ENCODE measurements at places on chromosomes 11 and 22.

GRCh38 chr11:64472593-64473455 is 113.9 kb downstream of the RPS6KA4 start:
- peak; percentile 20 for DNase-seq

DNA sequence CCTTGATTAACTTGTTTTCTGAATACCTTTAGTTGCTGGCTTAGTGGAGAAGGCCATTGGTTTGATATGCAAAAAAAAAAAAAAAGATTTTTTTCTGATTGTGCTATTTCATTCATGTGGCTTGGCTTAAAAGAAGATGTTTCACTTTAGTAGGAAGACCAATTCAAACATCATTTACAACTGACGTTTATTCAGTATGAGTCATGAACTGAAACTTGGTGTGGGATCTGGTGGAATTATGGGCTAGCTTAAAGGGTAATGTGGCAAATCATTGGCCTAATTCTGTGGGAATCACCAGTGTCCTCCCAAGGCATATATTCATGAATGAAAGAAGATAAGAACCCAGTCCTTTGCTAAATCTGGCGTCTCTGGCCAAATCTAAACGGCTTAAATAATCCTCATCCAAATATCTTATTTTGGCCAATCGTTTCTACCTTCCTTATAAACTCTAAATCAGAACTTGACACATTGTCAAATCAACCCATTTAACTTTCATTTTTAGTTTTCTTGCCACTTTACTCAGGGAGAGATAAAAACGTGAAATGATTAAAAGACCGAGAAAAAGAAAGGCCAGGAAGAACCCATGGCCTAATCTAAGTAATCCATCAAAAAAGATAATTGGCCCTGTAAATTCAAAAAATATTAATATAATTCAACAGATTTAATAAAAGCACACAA is 77.0 kb downstream of the DDIAS start:
- no peak for DNase-seq

DNA sequence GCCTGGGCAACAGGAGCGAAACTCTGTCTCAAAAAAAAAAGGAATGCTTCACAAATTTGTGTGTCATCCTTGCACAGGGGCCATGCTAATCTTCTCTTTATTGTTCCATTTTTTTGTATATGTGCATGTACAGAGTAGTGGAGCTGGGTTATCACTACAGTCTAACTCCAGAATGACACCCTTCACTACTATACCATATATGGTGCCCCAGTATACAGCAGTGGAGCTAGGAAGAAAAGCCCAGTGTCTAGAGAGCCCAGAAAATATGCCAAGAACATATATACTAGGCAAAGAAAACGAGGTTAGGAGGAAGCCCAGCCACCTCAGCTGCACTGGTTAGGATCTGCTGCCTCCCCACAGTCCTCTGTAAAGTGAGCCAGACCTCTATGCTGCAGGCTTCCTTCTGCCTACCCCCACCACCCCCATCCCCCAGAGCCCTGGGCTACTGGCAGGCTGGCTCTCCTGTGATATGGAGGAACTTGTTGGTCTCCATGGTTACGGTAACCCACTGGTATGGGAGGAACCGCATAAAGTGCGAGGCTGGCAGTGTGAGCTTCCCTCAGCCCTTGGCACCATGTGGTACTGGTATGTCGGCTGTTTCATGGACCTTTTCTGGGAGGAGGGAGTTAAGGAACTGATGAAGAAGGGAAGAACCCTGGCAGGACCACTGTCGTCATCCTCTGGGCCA is 34.3 kb downstream of the RCOR2 start:
- no peak for DNase-seq

DNA sequence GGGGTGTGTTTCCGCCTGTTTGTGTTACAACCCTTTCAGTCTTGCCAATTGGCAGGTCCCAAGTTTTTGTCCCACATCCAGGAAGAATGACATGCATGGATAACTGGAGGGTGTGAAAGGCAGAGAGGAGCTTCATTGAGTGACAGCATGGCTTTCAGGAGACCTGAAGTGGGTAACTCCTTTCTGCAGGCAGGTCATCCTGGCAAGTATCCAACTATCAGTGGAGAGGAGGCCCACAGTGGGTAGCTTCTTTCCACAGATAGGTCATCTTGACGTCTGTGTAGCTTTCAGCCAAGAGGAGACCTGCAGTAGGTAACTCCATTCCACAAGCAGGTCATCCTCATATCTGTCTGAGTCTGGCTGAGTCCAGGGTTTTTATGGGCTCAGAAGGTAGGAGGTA is 1268.8 kb upstream of the CNTN5 start:
- DNase-seq: no peak

DNA sequence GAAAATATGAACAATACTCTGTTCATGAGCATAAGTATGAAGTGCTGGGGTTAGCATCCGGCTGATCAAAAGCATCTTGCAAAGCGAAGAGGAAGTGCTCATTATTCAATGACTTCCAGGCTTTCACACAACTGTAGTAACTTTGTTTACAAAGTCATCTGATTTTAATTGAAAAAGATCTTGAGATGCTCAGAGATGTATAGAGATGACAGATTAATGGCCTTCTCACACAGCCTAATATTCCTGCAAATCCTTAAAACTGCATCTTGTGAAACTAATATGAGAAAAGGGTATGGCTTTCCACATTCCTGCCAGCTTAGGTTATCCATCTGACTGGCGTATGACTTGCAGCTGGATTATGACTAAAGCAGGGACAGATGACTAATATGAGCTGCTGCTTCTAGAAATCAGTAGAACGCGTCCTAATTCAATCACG is 125.4 kb downstream of the CASP12 start:
- no peak for DNase-seq

- DNase-seq: no peak
Observed at GRCh38 chr11:78312712-78313111, 104.9 kb downstream of the GAB2 start.

GRCh38 chr11:69715446-69715845 is 11.6 kb upstream of the FGF19 start:
- no peak for DNase-seq

DNA sequence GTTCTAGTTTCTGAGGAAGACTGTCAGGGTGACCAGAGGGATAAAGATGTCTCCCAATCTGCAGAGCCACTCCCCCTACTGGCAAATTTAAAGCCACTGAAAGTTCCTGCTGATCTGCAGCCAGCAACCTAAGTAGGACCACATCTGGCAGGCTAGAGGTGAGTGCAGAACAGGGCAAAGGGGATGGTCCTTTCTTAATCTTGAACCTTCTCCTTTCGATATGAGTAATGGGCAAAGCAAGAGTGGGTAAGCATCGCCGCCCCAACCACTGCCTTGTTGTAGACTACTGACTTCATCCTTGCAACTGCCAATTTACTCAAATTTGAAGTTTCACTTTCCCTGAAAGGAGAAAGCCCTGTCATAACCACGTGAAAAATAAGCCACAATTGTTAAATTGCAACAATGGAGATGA is 30.7 kb downstream of the SCUBE2 start:
- DNase-seq: no peak

DNA sequence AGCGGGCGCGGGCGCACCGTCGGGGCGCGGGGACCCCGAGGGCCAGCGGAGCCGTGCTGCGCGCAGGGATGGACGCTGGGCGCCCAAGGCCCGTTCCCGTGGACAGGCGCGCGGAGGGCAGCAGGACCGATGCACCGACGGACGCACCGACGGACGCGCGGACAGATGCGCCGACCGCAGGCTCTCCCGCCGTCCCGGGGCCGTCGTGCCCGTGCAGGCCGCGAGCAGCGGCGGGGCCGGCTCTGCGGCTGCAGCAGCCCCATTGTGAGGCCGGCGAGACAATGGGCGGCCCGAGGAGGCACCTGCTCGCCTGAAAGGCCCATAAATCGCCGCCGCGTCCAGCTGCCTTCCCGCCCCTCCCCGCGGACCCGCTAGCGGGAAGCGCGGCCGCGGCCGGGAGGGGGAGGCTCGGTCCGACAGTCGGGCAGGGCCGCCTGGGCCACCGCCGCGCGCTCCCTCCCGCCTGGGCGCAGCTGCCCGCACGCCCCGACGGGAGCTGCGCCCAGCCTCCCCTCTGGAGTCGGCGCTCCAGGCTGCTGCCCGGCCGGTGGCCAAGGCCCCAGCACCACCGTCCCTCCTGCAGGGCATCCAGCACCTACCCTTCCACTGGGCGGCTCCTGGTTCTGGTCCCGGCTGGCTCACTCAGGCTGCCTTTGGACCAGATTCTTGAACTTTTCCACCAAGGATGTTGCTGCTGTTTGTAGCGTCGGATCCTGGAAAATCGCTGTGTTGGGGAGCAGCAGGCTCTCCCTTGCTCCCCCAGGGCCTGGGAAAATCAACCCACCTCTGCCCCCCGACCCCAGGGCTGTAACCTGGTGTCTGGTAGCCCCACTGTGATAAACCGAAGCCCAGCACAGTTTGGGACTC is 15.8 kb downstream of the CDKN1C start:
- no peak for DNase-seq

DNA sequence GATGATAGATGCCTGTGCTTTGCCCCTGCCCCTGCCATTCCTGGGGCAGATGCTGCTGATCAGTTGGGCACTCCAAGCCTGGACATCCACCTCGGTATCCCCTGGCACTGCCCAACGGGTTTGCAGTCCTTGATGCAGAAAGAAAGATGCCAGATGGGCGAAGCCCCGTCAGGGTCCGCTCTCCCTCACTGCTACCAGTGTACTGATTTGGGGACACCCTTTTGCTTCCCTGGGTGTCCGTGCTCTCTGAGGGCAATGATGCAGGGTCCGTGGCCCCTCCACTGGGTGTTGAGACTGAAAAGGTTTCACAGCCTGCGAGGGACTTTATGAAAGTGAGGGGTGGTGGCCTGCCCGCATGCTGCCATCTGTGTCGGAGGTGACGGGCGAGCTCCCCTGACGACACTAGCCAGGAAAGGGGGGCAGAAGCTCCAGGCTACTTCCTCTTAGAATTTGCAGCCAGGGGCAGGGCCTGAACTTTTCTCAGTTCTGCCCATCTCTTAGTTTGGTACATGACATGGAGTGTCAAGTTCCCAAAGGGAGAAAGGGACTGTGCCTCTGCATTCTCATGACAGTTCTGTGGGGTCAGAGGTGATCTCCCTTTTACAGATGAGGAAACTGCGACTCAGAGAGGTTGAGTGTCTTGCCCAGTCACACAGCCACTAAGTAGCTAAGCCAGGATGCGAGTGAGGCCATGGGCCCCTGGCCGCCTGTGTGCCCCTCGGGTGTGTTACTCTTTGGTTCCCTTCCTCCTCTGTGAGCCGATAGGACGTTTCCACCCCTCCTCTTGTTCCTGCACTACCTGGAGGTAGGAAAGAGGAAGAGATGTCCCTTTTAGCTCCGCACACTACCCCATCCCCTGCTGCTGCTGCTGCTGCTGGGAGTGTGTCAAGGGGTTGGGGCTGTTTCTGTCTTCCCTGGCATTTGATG is 96.6 kb downstream of the BCR start:
- no peak for DNase-seq

GRCh38 chr22:48315439-48316256 is 1512.0 kb downstream of the BRD1 start:
- DNase-seq: no peak

GRCh38 chr22:40193429-40194421 is 16.0 kb downstream of the TNRC6B start:
- no peak for DNase-seq

GRCh38 chr22:21933910-21934309 is 18.7 kb downstream of the PPM1F start:
- no peak for DNase-seq

- no peak for DNase-seq
Observed at GRCh38 chr11:134132808-134133207, 63.9 kb downstream of the JAM3 start.

GRCh38 chr11:122978299-122978620 is 3.4 kb downstream of the BSX start:
- DNase-seq: no peak

DNA sequence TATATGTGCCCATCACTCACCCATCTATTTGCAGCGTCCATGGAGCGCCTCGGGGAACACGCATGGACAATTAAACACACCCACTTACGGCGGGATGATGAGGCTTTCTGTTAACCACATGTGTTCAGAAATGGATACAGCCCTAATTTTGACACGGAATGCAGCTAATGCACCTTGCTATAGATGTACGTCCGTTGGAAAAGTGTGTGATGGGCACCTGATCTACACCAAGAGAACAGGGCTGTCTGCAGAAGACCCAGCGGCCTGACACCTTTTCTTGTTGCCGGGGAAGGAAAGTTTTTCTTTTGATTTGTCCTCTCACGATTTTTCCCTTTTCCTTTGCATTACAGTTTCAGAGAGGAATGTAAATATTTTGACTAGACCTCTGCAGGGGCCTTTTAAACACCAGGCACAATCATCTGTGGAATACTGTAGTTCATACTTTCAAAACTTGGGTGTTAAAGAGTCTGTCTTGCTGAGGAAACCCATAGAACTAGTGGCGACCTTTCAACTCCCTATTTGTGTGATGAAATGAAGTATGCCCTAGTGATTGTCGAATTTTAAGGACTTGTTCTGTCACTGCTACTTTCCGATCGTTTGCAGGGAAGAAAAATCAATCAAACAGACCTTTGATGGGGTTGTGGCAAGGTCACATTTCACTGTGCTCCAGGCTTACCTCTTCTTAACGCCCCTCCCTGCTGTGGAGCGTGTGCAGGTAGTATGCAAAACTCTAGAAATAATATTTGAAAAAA is 16.5 kb upstream of the PAX6 start:
- no peak for DNase-seq

DNA sequence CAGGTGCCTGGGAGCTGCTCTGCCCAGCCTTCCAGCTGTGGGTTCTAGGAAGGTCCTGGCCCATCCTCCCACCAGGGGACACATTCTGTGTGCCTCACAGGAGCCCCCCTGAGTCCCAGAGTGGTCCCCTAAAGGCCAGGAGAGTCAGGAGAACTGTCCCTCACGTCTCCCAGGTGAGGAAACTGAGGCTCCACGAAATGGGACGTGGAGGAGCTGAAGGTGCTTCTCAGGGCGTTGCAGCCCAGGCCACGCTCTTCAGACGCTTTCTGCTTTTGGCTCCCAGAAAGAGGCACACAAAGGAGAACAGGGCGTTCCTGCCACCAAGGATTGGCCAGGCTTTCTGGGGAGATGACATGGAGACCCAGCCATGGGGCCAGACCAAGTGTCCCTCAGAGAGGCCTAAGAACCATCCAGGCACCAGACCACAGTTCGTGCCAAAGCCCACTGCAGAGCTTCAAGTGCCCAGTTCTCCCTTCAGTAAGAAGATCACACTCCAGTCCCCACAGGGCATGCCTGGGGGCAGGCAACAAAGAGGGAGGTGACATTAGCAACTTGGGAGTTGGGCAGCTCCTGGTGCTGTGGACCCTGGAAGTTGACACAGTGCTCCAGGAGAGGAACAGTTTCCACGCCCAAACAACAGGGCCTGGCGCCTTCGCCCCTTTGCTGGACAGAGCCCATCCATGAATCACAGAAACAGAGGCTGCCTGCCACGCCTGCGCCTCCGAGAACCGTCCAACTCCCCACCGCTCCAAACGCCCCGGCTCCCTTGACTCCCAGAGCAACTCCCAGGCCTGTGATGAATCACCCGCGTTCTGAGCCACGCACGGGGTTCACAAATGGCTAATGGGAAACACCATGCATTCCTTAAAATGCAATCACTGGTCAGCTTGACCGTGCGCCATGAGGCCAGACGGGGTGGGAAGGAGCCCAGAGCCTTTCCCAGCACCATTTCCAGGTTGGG is 589.2 kb downstream of the BRD1 start:
- DNase-seq: no peak
